Activated CD4-positive, alpha-beta T cell treated with anti-CD3 and anti-CD28 coated beads, Interleukin-2, amount 50 U/mL, for 4 hours (primary cell): ENCODE measurements at places on chromosomes 6 and 20.

DNA sequence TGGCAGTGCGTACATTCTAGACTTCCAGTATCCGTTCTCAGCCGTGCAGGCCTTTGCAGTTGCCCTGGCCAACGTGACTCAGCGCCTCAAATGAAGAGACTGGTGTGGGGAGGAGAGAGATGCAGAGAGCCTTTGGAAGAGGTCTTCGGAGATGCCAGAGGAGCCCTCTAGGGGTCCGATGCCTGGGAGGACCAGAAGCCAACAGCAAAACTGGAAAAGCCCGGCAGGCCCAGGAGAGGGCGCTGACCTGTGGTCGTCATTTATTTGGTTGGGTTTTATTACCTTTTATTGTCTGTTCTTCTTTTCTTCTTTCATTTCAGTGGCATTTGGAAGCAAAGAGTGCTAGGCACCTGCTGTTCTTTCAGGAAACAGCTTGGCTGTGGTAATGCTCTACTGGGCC is 53.3 kb upstream of the TMEM181 start:
- DNase-seq: no peak

DNA sequence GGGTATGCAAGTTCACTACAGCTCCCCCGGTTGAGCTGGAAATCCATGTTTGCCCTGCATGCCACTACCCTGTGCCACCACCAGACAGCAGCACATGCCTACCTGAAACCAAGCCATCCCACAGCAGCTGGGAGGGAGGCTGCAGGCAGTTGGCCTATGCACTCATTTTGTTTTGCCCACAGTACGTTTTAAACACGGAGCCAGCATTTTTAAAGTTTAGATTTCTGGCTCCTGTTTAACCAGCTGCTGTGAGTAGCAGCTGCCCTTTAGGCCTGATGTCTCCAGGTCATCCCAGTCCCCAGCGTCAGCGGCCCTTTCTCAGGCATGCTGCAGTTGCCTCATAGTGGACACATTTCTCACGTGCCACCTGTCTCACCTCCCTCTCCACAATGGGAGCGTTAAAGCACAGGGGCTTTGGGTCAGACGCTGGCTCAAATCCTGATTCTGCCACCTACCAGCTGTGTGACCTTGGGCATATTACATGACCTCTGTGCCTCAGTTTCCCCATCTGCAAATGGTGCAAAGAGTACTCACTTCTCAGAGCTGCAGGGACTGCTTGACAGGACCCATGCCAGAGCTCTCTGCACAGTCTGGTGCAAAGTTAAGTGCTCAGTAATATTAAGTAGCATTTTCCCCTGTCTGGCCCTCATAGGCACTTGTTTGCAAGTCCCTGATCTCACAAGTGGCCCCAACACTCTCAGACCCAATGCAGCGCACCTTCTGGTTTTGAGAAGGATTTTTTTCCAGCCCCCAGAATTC is 8.2 kb upstream of the UBE2V1 start:
- DNase-seq: peak; percentile 57

DNA sequence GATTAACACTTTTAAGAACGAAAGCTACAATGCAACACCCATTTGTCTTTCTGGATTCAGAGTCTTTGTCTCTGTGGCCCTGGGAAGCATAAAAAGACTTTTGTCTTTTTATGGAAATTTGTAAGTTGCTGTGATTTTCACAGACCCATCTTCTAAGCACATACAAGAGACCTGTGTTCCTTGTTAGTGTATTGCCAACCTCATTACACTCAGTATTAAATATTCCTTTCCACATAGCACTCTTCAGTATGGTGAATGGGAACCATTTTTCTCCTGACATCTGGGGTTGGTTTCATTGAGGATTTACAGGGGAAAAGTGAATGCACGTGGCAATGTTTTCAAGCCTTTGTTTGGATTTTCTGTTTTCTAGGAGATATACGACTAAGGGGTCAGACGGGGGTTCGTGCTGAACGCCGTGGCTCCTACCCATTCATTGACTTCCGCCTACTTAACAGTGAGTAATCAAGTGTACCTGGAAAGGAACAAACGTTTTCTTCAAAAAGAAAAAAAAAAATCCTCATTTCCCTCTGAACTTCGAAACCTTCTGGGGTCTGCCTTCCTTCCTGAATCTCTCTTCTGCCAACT is 141.7 kb downstream of the MTFR2 start:
- DNase-seq: no peak

GRCh38 chr6:41075651-41076626 is 3.2 kb downstream of the NFYA start:
- DNase-seq: no peak

DNA sequence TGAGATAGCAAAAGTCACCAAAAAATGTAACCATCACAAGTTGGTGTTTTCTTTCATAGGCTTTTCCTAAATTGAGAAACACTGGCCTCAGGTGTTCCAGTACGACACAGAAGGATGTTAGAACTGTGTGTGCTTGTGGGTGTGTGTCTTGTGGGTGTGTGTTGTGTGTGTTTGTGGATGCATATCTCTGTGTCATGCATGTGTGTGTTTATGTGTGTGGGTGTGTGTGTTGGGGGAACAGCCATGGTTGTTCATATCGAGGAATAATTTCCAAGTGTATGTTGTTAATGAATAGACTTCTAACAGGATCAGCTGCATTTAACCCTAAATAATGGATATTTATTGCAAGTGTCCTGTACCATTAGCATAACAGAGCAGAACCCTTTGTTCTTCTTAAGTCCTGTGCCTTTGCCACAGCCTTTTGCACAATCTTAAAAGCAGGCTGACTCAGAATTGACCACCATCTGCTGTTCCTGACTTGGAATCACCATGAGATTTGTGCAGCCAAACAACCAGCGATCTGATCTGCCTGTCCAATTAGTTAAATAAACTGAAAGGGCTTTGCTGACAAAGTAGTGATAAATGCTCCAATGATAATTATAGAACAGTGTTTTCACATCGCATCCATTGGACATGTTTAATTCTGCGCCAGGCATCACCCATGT is 7.6 kb downstream of the CD93 start:
- DNase-seq: no peak

DNA sequence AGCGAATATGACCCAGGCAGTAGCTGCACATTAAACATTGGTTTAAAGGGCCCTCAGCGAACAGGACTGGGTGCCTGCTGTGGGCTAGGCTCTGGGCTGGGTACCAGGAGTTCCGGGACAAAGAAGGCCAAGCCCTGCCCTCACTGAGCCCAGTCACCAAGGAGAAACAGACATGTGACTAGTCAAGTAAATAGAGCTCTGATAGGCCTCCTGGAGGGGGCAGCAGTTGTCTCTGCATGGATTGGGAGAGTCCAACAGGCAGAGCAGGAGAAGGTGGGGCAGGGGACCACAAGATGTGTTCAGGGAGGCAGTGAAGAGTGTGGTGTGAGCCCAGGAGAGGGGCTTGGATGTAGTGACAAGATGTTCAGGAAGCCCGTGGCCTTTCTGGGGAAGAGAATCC is 3.1 kb downstream of the HM13 start:
- no peak for DNase-seq

GRCh38 chr6:31795616-31796298 is at the start of gene VARS1:
TSS of gene VARS1 (minus strand) at chr6:31795752. CDS start at chr6:31795217, 535 bp downstream.
- DNase-seq: peak; percentile 70

- no peak for DNase-seq
Measured at GRCh38 chr20:6870559-6870958, 103.1 kb downstream of the BMP2 start.

DNA sequence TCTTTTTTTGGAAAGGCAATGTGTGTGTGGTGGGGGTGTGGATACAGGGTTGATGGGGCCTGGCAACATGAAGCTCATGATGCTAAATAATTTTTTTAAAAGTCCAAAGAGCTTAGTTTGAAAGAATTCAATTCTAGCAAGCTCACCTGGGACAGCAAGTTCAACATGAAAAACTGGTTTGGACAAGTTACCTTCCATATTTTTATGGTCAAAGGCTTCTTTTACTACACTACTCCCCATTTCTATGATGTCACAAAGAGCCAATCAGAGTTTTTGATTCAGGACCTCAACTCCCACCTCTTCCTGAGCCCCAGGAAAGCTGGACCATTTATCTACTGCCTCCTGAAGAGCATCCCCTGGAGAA is 66.1 kb upstream of the CTNNBL1 start:
- no peak for DNase-seq

GRCh38 chr6:80605165-80605989 is 498.9 kb downstream of the BCKDHB start:
- no peak for DNase-seq

- no peak for DNase-seq
Measured at GRCh38 chr6:168371981-168372711, 52.6 kb upstream of the DACT2 start.

DNA sequence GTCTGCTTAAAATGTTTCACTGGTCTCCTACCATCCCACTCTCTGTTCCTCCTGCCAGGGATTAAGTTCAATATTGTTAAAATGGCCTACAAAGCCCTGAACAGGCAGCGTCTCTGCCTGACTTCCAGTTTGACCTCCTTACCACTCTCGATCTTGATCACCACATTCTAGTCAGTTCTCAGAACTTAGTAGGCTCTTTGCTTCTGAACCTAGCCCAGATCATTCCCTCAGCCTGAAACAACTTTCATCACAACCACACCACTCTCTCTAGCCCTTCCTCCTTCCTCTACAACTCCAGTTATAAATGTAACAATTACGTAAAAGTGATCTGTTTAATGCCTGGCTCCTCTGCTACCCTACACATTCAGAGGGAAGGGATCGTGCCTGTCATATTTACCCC is 53.3 kb downstream of the ATG5 start:
- no peak for DNase-seq

GRCh38 chr6:85343428-85343827 is 106.5 kb upstream of the NT5E start:
- no peak for DNase-seq

DNA sequence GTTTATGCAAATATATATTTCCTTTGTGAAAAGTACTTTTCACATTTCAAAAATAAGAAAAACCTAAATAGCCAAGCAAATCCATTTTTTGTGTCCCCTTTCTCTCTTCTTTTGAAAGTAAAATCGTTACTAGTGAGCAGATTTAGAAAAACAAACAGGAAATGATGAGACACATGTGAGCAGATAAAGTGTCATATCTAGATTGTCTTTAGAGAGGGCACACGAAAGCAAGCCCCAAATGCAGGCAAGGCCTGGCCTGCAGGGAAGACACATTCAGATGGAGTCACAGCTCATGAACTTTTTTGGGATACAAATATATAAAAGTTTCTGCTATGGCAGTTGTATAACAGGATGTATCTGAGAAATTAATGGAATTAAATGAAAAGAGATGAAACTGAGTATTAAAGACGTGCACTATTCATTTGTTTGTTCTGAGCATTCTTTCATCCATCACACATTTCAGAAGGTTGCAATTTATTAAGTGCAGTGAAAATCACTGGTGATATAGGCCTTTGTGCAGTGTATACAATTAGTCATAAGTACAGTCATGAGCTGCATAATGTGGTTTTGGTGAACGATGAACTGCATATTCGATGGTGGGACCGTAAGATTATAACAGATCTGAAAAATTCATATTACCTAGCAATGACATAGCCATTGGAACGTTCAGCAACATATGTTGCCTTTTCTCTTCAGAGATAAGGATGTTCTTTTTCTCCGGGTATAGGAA is 101.4 kb downstream of the PACRG start:
- DNase-seq: no peak

DNA sequence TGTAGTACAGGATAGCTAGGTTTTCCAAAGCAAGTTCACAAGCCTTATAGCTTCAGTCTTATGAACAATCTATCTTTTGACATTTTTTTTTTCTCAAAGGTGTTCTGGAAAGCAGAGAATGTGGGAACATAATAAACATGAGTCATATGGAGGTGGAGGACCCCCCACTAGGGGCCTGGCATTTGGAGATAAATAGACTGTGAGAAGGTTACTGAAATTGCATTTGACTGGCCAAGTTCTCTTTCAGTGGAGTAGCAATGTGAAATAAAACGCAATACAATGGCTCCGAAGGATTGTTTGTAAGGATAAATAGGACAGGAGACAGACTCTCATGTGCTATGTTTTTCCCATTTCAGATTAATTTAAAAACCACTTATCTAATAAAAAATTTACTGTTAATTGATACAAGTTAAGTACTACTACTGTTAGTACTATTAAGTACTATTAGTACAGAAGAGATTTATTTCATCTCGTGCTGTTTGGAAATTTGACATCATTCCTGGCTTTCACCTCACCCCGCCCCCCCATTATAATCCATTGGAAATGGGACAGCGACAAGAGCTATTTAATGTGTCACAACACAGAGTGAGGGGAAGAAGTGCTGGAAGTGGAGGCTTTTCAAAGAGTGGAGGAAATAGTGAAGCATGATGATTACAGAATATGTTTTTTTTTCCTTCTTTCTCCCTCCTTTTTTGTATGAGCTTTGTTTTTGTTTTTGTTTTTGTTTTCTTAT is 122.6 kb upstream of the ID4 start:
- DNase-seq: no peak

GRCh38 chr20:397432-398237 is 10.5 kb upstream of the RBCK1 start:
- no peak for DNase-seq

DNA sequence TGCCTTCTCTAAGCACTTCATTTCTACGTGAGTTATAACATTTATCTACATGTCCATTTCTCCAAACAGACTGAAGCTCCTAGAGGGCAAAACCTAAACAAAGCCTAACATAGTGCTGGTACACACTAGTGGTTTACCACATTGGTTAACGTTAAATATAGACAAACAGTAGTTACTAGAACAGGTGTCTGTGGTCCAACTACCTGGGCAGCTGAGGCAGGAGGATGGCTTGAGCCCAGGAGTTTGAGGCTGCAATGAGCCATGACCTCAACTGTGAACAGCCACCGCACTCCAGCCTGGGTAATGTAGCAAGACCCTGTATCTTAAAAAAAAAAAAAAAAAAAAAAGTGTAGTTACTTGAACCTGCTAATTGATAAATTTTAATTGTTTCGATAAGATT is 26.5 kb downstream of the PTPRK start:
- DNase-seq: no peak

DNA sequence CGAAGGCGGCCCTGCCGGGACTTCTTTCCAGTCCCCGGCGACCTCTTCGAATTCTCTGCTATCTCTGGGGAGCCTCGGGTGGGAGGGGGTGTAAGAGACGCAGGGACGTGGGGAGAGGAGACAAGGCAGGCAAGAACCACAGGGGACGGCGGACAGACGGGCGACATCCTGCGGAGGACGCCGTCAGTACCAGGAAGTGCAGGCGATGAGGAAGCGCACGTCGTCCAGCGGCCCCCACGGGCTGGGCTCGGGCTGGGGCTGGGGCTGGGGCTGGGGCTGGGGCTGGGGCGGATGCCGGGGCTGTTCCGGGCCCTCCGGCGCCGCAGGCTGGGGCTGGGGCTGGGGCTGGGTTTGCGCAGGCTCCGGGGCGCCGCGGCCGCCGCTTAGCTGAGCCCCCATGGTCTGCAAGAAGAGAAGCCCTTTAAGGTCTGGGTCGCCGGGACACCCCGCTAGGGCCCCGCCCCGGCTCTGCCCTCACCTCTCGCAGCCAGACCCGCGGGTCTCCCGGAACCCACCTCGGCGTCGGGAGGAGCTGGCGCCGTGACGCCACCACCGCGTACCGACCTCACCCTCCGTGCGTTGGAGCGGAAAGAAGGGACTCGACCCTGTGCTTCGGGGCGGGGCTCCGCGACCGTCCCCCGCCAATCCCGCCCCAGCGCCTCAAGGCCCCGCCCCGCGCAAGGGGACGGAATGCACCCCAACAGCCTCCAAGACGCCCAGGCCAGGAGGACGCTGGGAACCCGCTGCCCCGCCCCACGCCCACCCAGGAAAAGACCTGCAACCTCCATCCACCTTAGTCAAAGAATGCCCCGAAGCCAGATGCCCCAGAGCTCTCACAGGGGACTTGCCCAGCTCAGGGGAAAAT is at the start of gene MMP24OS:
Gene MMP24OS (minus strand): TSS at position 592 of the 865 bp plus-strand sequence. CDS start 193 bp downstream, at position 399.
- peak; percentile 81 for DNase-seq

- no peak for DNase-seq
Measured at GRCh38 chr20:23327617-23328333, 22.8 kb upstream of the NXT1 start.
